Left lung (tissue), 14 donors: ENCODE measurements at places on chromosomes 3 and 15. TPM values are rescaled to one million over a fixed set of nuclear protein-coding genes. Genes with fewer than 3 reads are reported as not detected.

- H3K27ac ChIP-seq, result no peak overlapping the region
- H3K36me3 ChIP-seq, result no peaks in the 10 kb centered on the region
- no peaks in the 10 kb centered on the region for H3K4me1 ChIP-seq
- no peak for DNase-seq
- H3K27me3 ChIP-seq, result no peaks in the 10 kb centered on the region
Measured at GRCh38 chr15:48437178-48437577, 105.9 kb downstream of the DUT start.

GRCh38 chr3:58021072-58021959, 13.1 kb downstream of the FLNB start:
- H3K36me3 ChIP-seq, result no peaks in the 10 kb centered on the region
- no peak overlapping the region for H3K4me3 ChIP-seq
- peak overlapping the region; percentile 26 for H3K27ac ChIP-seq
- H3K27me3 ChIP-seq, result no peaks in the 10 kb centered on the region
- no peak for DNase-seq

DNA sequence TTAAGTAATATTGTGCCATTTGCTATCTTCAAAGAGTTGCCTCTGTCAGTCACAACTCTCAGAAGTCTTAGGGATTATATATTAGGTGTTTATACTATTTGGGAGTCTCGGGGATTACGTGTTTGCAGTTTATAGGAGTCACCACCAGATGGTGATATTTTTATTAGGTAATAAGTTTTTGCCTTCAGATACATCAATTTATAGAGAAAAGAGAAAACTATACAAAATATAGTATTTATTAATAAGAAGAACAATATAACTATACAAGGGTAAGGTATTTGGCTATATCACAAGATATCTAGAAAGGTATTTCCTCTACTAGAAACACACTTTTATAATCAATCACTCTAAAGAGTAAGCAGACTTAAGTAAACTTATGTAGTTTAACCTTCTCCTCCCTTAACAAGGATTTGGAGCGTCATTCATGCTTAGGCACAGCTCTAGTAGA, 10.7 kb upstream of the DHX36 start:
- no peak overlapping the region for H3K4me3 ChIP-seq
- no peaks in the 10 kb centered on the region for H3K4me1 ChIP-seq
- H3K27me3 ChIP-seq, result no peaks in the 10 kb centered on the region

GRCh38 chr15:29938361-29939335, 116.4 kb upstream of the TJP1 start:
- no peaks in the 10 kb centered on the region for H3K27me3 ChIP-seq
- no peak overlapping the region for H3K27ac ChIP-seq
- no peaks in the 10 kb centered on the region for H3K36me3 ChIP-seq
- no peak overlapping the region for H3K4me3 ChIP-seq
- no peak for DNase-seq

DNA sequence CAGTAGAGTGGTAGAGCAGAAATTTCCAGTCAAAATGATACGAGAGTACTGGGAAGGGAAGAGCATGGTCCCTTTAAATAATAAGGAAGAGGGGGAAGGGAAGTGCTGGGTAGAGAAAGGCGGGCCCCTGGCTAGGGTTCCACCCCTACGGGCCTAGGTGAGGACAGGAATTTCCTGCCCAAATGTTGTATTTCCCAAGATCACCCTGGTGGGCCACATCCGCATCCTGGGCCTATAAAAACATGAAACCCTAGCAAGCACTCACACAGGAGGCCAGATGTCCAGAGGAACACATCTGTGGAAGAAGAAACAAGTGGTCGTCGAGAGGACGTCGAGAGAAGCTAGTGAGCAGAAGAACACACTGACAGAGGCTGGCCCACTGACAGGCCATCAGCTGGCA, 661.2 kb downstream of the SQOR start:
- no peaks in the 10 kb centered on the region for H3K4me1 ChIP-seq
- DNase-seq, result no peak
- no peak overlapping the region for H3K27ac ChIP-seq

DNA sequence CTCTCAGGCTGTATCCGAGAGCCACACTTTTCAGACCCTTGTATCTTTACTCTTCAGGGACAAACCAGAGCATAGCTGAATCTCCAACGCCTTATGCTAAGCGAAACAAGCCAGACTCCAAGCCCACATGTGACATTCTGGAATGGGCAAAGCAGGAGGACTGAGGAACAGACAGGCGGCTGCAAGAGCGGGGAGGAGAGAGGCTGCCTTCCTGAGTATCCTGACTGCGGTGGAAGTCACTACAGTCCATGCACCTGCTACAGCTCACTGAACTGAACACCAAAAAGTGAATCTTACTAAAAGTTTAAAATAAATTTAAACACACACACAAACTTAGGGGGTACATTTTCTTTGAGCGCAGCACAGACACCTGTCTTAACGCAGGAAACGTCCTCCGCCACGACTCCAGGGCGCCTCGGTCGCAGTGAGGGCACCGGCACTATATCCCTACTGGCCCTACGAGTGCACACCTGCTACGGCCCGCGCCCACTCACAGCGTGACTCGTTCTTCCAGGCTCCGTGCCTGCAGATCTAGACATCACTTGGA, 1.4 kb downstream of the CYFIP1 start:
- H3K4me3 ChIP-seq, result peak overlapping the region; percentile 60
- no peaks in the 10 kb centered on the region for H3K27me3 ChIP-seq
- H3K27ac ChIP-seq, result peak overlapping the region; percentile 87
- H3K4me1 ChIP-seq, result peaks cover 6% of the 10 kb centered on the region

DNA sequence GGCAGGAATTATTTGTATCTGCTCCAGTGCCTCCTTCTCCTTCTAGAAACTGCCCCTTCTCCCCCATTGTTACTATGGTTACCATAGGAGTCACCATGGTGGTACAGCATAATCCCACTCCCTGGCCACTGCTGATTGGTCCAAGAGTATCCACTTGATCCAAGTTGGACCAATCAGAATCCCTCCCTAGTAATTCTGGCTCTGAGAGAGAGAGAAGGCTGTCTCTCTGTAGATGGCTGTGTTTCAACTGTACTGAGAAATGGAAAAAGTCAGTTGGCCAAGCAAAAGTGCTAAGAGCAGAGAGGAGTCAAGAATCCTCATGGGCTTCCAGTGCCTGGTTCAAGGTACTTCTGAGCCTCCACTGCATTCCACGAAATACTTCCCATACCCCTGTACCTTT, 120.6 kb upstream of the SPATA12 start:
- no peak for DNase-seq
- H3K27me3 ChIP-seq, result no peaks in the 10 kb centered on the region
- no peaks in the 10 kb centered on the region for H3K36me3 ChIP-seq
- no peak overlapping the region for H3K27ac ChIP-seq
- H3K4me3 ChIP-seq, result no peak overlapping the region

- H3K27ac ChIP-seq, result no peak overlapping the region
- DNase-seq, result no peak
- H3K4me1 ChIP-seq, result no peaks in the 10 kb centered on the region
- no peak overlapping the region for H3K4me3 ChIP-seq
- H3K27me3 ChIP-seq, result no peaks in the 10 kb centered on the region
Measured at GRCh38 chr3:56894881-56895431, 93.2 kb upstream of the ARHGEF3 start.

GRCh38 chr3:14373753-14374376, 28.5 kb upstream of the SLC6A6 start:
- H3K27me3 ChIP-seq, result no peaks in the 10 kb centered on the region
- H3K4me1 ChIP-seq, result peaks cover 19% of the 10 kb centered on the region
- no peak for DNase-seq
- no peaks in the 10 kb centered on the region for H3K36me3 ChIP-seq
- no peak overlapping the region for H3K4me3 ChIP-seq

- H3K36me3 ChIP-seq, result no peaks in the 10 kb centered on the region
- H3K4me1 ChIP-seq, result no peaks in the 10 kb centered on the region
- no peaks in the 10 kb centered on the region for H3K27me3 ChIP-seq
- no peak for DNase-seq
Measured at GRCh38 chr3:58874248-58874741, 175.5 kb downstream of the CFAP20DC start.

- no peaks in the 10 kb centered on the region for H3K36me3 ChIP-seq
- H3K27ac ChIP-seq, result no peak overlapping the region
- DNase-seq, result no peak
- H3K4me3 ChIP-seq, result no peak overlapping the region
Measured at GRCh38 chr3:130609166-130609979, 92.4 kb downstream of the COL6A6 start.

DNA sequence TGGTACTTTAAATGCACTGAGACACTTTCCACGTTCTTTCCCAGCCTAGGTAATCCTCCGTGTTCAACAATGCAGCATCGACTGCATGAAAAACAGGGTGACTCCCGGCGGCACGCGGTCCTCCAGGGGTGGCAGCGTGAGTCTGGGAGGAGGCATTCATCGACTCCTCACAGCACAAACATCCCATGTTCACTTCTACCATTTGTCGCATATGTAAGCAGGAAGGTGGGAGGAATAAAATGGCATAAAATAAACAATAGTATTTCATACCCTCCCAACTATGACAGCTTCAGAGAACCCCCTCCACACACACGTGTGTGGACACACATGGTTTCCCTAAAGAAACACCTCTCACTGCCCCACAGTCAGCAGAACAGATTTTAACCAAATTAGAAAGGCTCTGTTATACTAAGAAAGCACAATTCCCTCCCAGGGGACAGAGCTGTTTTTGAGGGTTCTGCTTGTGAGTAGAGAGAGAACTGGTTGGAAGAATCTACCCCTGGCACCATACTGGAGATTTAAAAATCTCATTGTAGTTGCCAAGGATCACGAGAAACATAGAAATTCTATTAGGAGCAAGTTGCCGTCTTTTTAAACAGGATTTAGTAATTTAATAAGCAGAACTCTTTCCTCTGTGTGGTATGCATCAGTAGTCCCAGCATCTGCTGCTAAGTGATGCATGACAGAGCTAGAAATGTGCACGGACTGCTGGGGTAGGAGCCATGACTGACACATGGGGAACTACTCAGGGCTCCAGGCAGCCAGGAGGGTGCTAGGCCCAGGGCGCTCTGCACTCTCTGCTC, 6.0 kb downstream of the FAM43A start:
- H3K27me3 ChIP-seq, result peaks cover 16% of the 10 kb centered on the region
- peaks cover 14% of the 10 kb centered on the region for H3K4me1 ChIP-seq
- no peaks in the 10 kb centered on the region for H3K36me3 ChIP-seq

- no peak overlapping the region for H3K4me3 ChIP-seq
- H3K27me3 ChIP-seq, result no peaks in the 10 kb centered on the region
- H3K27ac ChIP-seq, result no peak overlapping the region
- DNase-seq, result no peak
- H3K36me3 ChIP-seq, result no peaks in the 10 kb centered on the region
- H3K4me1 ChIP-seq, result no peaks in the 10 kb centered on the region
Measured at GRCh38 chr15:49190586-49190985, 20.5 kb downstream of the GALK2 start.

- H3K27ac ChIP-seq, result no peak overlapping the region
- no peaks in the 10 kb centered on the region for H3K27me3 ChIP-seq
- no peaks in the 10 kb centered on the region for H3K36me3 ChIP-seq
- no peak overlapping the region for H3K4me3 ChIP-seq
Measured at GRCh38 chr15:98689431-98689861, 41.1 kb downstream of the IGF1R start.

DNA sequence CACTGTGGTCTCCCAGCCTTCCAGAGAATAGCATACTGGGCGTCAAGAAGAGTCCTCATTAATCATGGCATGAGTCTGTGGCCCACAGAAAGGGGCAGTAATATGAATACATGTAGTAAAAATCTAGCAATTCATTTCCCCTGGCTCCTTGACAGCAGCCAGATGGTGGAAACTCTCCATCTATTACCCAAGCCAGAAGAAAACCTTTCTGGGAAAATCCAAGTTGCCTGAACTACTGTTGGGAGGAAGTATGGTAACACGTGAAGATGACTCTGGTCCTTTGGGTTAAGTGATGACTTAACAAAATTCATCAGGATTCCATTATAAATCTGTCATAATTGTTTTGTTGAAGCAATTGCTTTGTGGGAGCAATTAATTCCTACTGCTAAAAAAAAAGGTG, 530.5 kb downstream of the FHIT start:
- H3K36me3 ChIP-seq, result no peaks in the 10 kb centered on the region
- no peak overlapping the region for H3K27ac ChIP-seq
- no peaks in the 10 kb centered on the region for H3K4me1 ChIP-seq
- H3K27me3 ChIP-seq, result no peaks in the 10 kb centered on the region
- no peak for DNase-seq

- no peak overlapping the region for H3K27ac ChIP-seq
- H3K4me1 ChIP-seq, result no peaks in the 10 kb centered on the region
- peak; percentile 28 for DNase-seq
- H3K36me3 ChIP-seq, result no peaks in the 10 kb centered on the region
- no peaks in the 10 kb centered on the region for H3K27me3 ChIP-seq
Measured at GRCh38 chr15:48803877-48804276, 7.0 kb downstream of the CEP152 start.

DNA sequence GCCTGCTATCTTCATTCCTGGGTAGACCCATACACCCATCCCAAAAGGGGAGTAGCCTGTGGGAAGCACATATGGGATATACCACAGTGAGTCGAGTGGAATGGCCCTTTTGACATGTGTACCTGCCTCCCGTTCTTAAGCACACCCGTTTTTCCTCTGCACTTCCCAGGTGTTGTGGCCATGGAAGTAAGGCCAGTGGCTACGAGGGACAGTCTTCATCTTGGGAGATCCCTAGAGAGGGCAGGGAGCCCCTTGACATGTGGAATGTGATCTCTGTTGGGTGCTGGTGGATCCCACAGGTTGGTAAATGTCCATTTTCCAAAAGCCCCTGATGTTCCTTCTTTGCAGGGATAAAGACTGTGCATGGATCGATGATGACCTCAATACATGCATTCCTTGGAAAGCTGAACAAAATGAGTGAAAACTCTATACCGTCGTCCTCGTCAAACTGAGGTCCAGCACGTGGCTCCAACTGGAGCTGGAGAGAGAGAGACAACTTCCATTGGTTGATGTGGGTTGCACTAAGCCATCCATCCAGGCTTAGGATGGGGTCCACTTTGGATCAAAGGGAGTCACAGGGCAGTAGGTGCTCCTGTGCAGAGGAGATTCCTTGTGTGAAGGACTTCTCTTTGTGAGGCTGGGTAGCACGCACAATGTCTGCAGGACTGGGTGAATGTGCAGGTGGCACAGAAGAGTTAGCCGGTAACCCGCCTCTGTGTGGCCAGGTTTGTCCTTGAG, 136.8 kb downstream of the SNRPN start:
- peaks cover 2% of the 10 kb centered on the region for H3K36me3 ChIP-seq
- H3K4me1 ChIP-seq, result no peaks in the 10 kb centered on the region
- H3K27ac ChIP-seq, result no peak overlapping the region

DNA sequence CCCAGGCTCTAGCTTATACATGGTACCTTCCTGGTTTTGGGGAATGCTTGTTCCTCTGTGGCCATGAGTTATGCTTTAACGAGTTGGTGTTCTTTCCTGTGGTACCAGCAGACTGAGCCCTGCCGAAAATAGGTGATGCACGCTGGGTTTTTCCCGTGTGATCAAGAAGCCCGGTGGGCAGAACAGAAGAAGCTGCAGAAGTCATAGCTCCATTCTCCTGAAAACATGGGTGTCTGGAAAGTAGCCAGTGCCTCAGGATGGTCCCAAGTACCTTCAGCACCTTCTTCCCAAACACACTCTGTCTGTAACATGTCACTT, 25.2 kb downstream of the MAPKBP1 start:
- no peak overlapping the region for H3K27ac ChIP-seq
- peaks cover 8% of the 10 kb centered on the region for H3K4me1 ChIP-seq
- DNase-seq, result no peak
- peaks cover 22% of the 10 kb centered on the region for H3K36me3 ChIP-seq
- H3K27me3 ChIP-seq, result no peaks in the 10 kb centered on the region
- H3K4me3 ChIP-seq, result no peak overlapping the region

- no peaks in the 10 kb centered on the region for H3K27me3 ChIP-seq
- peaks cover 47% of the 10 kb centered on the region for H3K4me1 ChIP-seq
- DNase-seq, result no peak
- H3K27ac ChIP-seq, result no peak overlapping the region
- H3K4me3 ChIP-seq, result no peak overlapping the region
Measured at GRCh38 chr3:197224034-197224444, 74.4 kb downstream of the DLG1 start.

Gene AMOTL2
- total RNA-seq, result 106 TPM

Gene PLSCR2
- total RNA-seq, result 1.2 TPM

Gene DGKG
- 7.6 TPM for total RNA-seq

Gene LRRIQ4
- 0.12 TPM for total RNA-seq

Gene TLR9
- total RNA-seq, result 1.5 TPM
